ENCODE measurements at places on chromosomes 1 and 21. TPM values are rescaled to one million over a fixed set of nuclear protein-coding genes. Genes with fewer than 3 reads are reported as not detected.

The RBM11 gene
- 9.9 TPM for total RNA-seq

DNA sequence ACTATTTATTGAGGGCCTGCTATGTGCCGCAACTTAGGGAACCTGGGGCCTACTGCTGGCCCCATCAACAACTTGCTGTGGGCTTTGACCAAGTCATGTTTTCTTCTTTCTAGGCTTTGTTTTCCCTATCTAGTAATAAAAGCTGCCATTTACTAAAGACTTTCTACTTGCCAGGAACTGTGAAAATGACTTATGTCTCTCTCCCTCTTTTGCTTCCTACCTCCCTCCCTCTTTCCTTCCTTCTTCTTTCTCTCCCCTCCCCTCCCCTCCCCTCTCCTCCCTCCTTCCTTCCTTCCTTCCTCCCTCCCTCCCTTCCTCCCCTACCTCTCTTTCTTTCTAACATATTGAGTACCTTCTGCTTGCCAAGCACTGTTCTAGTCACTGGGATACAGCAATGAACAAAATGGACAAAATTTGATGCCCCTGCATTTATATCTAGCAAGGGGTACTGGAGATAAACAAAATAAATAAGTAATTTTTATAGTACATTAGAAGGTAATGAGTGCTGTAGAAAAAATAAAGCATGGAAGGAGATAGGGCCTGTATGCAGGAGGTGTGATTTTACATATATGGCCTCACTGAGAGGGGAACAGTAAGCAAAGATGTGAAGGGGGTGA lies 170.3 kb upstream of the USP24 start:
- DNase-seq: no peak

GRCh38 chr1:20166051-20166450 lies 19.8 kb upstream of the UBXN10 start:
- DNase-seq: no peak

The HRNR gene
- not detected for total RNA-seq

The NECTIN4 gene
- total RNA-seq: not detected
